ENCODE measurements at places on chromosomes 2 and 18.
A peak's percentile ranks its signal among the peaks of the same experiment; 100 is the strongest.

DNA sequence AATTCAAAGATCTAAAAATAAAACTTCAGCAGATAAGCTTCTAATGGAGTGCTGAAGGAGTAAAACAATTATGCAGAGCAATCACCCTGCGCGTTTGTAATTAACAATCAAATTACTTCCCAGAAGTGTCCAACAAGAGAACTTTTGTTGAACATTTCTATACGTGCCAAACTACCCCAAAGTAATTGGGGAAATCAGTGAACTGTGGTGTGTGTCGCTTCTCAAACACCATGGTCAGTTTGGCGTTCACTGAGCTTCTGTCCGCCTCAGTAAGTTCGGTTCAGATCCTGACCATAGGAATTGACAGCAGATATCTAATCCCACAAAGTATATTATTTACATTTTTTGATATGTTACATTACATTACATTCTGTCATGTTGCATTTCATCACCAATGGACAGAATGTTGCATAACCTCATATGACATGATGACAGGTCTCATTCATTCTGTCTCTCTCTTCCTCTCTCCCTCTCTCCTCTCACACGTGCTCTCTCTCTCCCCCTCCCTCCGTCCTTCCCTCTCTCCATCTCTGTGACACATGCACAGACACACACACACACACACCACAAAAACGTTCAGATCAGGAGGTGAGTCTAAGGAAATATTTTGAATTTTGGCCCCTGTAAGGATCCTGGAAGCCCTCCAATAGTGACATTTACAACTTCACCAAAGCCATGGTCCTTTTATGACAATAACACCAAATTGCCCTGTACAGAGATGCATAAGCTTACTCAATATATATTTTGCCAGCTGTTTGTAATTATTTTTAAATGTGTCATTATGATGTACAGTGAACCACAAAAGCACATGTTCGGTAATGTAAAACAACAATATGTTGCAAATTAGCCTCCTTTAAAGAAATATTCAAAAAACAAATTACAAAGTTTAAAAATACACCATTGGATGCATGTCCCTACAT is 269.2 kb downstream of the FIGN start:
- DNase-seq, result no peak

- DNase-seq, result no peak
Measured at GRCh38 chr2:70887550-70888246, 48.0 kb upstream of the ATP6V1B1 start.

DNA sequence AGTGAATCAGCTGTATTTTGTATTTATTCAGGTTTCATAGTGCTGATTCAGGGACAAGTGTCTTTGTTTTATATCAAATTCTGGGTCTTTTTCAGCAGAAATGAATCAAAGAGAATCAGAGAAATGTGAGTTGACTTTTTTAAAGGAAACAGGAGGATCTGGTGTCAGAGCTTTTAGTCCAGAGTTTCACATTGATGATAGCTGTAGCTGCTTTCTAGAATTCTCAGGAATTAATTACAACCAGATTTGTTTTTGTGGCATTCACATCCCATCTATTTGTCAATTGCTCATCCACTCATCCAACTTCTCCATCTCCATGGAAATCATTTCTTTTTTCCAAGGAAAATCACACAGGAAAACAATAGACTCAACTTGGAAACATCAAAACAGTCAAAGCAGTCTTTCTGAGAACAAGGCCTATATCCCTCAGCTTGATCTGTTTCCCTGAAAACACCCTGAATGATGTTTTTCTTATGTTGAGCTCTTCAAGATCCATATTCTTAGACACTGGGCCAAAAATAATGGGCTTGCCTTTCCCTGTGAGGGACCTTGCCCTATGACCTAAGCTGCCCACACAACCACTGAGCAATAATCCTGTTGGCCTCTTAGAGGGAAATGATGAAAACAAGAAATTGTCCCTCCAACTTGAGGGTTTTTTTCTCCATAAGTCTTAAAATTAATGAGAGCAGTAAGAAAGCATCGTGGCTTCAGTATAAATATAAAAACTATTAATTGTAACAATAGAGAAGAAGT is 249.5 kb upstream of the FN1 start:
- no peak for DNase-seq

DNA sequence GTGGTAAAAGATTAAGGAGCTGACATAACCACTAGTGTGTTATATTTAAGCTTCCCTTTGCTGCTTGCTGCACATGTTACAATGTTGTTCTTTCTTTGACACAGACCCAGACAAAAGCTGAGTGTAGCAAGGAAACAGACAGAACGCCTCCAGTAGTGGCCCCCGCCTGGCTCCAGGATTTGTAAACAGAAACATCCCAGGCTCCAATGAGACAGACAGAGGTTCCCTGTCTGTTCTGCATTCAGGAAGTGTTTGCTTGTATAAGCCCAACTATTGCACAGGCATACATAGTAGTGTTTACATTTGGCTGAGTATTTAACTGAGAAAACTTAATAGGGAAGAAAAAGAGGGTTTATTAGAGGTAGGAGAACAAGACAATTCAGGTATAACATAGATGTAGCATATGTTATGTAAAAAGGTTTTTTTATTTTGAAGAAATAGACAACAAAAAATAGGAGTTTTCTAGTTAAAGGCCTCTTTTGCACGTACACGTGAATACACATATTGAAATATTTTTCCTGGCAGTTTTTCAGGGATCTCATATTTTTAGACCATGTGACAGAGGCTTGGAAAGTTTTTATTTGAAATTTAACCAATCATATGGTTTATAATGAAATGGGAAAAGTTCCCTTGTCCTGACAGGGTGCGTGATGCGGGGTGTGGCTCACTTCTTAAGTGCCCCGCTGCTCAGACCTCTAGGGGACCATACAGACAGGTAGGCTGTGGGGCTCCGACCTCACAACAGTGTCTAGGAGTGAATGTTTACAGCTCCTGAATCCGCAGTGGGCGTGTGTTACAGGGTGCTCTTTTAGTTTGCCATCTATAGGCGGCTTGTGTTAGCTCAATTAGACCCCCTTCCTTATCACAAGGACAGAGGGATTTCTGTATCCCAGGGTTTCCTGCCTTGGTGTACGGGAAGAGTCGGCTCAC is 118.4 kb downstream of the BMPR2 start:
- no peak for DNase-seq

GRCh38 chr18:36465970-36466369 is 168.5 kb downstream of the FHOD3 start:
- DNase-seq, result no peak

- DNase-seq, result no peak
Measured at GRCh38 chr2:121471532-121472469, 58.9 kb upstream of the RNU4ATAC start.

DNA sequence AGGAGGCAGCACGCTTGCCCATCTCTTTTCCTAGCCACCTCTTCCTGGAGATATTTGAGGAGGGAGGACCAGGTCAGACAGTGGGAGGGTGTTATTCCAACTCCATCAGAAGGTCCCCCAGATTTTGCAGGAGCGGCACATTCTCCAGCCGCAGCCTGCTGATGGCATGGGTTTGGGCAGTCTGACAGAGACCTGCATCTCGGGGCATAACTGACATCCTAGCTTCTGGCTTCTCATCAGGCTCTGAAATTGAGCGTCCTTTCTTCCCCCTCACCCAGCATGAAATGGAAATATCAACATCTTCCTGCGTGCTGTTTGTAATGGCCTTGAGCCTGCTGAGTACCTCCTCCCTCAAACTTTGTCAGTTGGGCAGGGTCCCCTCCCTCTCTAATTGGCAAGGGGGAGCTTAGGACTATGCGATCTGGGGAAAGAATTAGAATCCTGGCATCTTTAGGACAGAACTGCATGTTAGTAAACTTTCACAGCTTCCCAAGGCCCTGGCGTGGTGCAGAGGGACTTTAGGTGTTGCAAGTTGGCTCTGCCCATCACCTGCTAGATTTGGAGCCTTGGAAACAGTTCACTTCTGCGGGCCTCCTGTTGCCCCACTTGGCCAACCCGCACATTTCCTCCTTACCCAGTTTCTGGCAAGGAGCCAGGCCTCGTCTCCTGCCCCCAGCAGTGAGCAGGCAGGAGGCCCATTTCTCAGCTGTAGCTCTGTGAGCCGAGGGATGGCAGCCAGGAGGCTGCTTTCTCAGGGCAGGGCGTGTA is 2.2 kb downstream of the ITM2C start:
- peak; percentile 56 for DNase-seq

GRCh38 chr18:70491734-70492348 is 203.0 kb downstream of the SOCS6 start:
- DNase-seq, result no peak

GRCh38 chr18:42274488-42275137 is 319.6 kb downstream of the PIK3C3 start:
- DNase-seq, result no peak

DNA sequence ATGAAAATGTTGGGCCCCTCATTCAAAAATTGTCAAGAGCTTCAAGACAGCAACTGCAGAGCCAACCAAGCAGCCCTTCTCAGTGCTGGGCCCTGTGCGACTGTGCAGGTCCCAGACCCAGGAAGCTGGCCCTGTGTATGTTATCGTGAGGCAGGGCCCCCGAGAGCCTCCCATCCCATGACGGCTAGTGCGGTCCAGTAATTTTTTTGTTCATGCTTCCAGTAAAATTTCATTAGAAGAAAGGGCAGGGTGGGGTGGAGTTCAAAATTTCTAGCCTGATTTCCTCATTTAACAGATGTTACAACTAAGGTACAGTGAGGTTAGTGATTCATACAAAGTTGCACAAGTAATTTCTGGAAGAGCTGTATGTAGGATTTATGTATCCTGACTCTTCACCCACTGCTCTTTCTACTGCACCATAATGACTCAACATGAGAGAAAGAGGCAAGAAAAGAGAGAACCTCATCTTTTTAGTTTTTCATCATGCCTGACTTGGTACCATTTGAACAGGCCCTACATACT is 105.5 kb downstream of the ZEB2 start:
- no peak for DNase-seq

- no peak for DNase-seq
Measured at GRCh38 chr18:37570336-37570930, 4.8 kb upstream of the CELF4 start.

GRCh38 chr2:62178741-62179271 is 17.1 kb upstream of the B3GNT2 start:
- no peak for DNase-seq

- no peak for DNase-seq
Measured at GRCh38 chr2:28869494-28870145, 489 bp downstream of the TRMT61B start.

- no peak for DNase-seq
Measured at GRCh38 chr2:86782748-86783147, 8.0 kb downstream of the CD8A start.

DNA sequence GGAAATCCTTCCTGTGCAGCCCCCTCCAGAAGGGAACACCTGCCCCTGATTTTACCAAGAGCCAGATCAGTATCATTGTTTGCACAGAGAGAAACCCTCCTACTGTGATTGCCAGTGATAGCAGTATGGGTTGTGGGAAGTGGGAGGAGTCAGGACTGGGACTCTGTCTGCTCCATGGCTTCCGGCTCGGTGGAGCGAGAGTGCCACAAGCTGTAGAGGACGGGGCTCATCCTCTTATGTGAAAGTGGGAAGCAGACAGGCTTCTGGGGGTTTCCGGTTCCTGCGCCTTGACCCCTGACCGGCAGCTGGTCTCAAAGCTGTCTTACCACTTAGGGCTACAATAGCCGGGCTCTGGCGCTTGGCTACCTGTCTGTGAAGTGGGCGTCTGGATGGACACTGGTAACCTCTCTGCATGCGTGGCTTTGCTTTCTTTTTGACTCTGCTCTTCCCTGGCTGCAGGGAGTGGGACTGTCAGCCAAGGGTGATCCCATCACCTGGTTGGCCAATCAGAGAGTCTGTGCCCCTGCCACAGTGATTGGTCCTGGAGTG is 79.7 kb downstream of the BCL2L11 start:
- DNase-seq, result no peak

- no peak for DNase-seq
Measured at GRCh38 chr2:238924032-238924431, 76.1 kb downstream of the TWIST2 start.

DNA sequence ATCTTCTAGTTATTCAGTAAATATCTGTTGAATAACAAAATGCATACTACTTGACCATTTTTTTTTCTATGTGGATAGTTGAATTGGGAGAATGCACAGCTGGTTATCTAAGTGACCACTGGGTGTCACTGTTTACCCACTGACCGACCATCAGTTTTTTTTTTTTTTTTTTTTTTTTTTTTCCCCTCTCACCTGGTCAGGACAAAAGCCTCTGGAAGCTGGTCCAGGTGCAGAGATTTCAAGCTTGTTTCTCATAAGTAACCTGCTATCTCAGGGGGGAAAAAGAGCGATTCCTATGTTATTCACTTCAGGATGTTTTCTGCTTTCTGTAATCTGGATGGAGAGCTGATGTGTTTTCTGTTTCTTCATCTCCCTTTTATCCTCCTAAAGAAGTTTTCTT is 256.0 kb downstream of the DCDC2C start:
- no peak for DNase-seq

DNA sequence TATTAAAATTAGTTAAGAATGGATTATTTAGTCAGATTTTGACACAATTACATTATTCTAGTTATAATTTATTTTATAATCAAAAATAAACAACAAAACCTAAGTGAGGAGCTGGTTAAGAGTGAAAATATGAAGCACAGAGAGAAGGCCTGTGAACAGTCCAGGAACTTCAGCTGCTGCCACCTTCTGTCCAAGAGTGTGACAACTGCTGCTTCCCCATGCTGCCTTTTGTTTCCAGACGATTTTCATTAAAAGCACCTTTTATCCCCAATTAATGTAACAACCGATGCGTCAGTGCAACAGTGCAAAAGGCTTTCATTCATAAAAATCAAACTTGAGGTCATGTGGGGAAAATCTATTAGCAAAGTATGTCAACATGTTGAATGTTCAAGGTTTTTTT is 363.6 kb downstream of the CTNNA2 start:
- no peak for DNase-seq

- DNase-seq, result no peak
Measured at GRCh38 chr2:69012310-69013141, 453 bp upstream of the ANTXR1 start.

DNA sequence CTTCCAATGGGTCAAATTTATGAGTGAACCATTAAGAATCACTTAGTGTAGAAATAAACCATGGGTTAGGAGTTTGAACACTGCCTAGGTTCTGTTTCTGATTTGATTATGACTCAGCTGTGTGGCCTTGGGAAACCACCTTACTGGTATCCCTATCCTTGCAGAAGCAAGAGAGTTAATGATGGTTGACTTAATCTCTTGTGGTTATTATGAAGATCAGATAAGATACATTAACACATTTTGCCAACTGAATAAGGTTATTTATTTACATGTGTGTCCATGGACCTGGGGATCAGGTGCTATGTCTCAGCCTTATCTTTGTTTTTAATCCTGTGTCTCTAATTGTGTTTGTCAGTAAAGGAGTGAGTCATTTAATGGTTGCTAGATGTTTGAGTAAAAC is 5.4 kb upstream of the KCNJ13 start:
- DNase-seq, result no peak

- DNase-seq, result no peak
Measured at GRCh38 chr18:46601141-46601805, 55.7 kb downstream of the LOXHD1 start.

- no peak for DNase-seq
Measured at GRCh38 chr2:180901331-180901730, 79.1 kb upstream of the UBE2E3 start.

All from T-helper 17 cell (primary cell).